ENCODE measurements at places on chromosomes 4 and X.

GRCh38 chr4:100836929-100837328 is 319.1 kb upstream of the EMCN start:
- no peak for DNase-seq

GRCh38 chrX:100695302-100695701 is 36.6 kb downstream of the SYTL4 start:
- no peak for DNase-seq

DNA sequence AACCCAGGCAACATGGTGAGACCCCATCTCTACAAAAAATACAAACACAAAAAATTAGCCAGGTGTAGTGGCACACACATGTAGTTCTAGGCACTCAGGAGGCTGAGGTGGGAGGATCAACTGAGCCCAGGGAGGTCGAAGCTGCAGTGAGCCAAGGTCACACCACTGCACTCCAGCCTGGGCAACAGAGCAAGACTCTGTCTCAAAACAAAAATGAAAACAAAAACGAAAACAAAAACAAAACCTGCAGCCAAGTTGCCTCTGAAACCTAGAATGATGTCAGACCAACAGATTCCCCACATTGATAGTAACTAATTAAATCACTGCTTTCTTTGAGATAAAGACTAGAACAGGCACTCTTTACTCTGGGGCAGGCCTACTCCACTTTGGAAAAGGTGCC is 104.5 kb downstream of the AMELX start:
- no peak for DNase-seq

DNA sequence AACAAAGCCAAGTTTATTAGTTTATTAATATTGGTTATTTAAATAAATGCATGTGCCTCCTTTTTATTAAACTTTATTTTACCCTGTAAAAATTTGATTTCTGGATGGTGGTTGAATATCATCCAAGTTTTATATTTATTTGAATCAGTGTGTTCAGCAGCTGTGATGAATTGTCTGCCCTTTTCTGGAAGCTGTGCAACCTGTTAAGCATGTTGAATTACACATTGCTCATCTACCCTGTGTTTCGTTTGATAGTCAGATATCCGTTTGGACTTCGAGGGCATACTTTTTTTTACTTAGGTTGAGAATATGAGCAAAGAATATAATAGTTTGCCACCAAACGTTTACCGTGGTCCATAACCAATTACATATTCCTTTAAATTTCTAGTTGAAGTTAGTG is 95.8 kb upstream of the TENM3 start:
- DNase-seq: no peak
